ENCODE measurements at places on chromosomes 13 and 19.

GRCh38 chr13:44171156-44171555, 202.5 kb upstream of the SERP2 start:
- no peak for DNase-seq

DNA sequence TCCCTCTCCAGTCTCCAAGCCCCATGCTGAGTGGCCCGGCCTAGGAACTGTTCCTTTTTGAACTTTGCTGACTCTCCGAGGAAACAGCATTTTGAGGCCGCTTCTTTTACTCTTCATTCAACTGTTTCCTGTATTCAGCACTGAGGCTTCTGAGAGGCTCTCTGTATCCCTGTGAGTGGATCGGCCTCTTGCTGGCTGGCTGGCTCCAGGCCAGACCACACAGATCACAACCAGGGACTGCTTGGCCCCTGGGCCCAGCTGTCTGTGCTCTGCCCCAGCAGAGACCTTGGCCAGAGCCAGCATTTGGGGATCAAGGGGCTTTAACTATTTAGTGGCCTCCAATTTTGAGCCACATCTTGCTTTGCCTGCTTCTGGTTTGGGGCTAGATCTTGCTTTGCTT, 75.6 kb upstream of the KL start:
- no peak for DNase-seq

GRCh38 chr13:40787062-40787461, 2.3 kb upstream of the SLC25A15 start:
- DNase-seq, result no peak

DNA sequence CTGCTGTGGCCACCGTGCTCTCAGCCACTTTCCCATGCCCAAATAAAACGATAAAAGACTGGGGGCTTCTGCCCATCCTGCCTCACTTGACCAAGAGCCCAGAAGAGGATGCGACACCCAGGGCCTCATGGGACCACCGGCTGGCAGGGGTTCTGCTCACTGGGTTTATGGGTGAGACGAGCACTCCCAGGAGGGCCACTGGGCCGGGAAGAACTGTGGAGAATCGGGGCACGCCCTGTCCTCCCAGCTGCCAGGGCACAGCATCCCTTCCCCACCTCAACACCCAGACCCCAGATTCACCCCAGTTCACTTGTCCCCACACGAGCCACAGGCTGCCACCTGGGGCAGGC, 4.7 kb upstream of the F10 start:
- no peak for DNase-seq

DNA sequence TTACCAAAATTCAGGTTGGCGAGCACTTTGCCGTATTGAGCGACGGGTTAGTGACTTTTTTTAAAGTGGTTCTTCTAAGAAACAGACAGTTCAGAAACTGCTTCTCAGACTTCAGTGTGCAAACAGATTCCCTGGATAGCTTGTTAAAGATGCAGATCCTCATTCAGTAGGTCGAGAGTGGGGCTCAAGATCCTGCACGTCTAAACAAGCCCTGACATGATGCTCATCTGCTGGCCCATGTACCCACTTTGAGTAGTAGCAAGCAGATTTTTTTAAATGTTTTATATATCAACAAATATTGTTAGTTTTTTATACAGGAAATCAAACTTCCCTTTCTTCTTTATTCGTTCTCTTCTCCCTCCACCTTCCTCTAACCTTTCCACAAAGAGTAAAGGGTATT, 7.3 kb downstream of the METTL21C start:
- no peak for DNase-seq

DNA sequence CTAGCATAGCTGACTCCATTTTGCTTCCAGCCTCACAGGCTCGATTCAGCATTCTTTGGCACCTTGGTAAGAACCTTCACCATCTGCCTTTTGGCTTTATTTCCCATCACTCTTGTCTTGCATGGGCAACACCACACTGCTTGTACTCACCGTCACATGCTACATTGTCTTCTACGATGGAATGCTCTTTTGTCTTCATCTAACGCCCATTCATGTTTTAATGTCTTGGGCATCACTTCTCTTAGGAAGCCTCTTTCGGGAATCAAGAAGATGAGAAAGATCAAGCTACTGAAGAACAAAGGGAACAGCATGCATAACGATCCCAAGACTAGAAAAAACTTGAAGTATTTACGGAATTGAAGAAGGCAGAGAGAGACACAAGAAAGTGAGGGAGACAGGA, 5.7 kb upstream of the RPL21 start:
- DNase-seq, result no peak

GRCh38 chr19:50601407-50602088, 33.3 kb upstream of the LRRC4B start:
- DNase-seq, result no peak

- no peak for DNase-seq
Observed at GRCh38 chr13:90838317-90838960, 509.0 kb upstream of the MIR17HG start.
